Activated CD8-positive, alpha-beta memory T cell treated with anti-CD3 and anti-CD28 coated beads for 4 hours (primary cell): ENCODE measurements at places on chromosomes 3 and 15.
A peak's percentile ranks its signal among the peaks of the same experiment; 100 is the strongest.

DNA sequence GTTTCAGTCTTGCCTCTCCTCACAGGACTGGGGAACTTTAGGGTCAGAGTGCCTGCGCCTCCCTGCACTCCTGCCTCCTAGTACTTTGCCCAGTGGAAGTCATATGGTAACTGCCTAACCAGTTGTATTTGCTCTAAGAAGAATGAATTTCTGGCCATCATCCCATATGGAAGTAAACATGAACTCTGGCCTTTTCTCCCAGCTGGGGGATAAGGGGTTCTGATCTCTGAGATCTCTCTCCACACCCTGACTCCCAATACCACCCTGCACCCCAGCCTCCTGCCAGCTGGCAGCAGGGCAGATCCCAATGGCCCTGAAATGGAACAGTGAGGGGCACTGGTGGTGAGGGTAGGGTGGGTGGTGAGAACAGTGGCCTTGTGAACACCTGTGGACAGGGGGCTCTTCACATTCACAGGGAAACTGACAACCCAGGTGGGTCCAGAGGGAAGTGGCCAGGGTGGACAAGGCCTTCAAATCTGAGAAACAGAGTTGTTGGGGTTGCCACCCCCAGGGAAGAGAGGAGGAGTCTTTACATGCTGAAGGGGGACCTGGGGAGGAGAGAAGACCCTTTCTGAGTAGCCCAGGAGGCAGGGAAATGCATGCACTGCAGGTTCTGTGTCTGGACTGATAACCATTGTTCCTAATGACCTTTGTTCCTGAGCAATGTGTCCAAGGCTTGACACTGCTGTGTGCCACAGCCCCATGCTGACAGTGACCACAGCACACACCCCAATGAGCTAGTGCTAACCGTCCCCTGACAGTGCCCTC, 36.9 kb downstream of the RHCG start:
- DNase-seq, result no peak

DNA sequence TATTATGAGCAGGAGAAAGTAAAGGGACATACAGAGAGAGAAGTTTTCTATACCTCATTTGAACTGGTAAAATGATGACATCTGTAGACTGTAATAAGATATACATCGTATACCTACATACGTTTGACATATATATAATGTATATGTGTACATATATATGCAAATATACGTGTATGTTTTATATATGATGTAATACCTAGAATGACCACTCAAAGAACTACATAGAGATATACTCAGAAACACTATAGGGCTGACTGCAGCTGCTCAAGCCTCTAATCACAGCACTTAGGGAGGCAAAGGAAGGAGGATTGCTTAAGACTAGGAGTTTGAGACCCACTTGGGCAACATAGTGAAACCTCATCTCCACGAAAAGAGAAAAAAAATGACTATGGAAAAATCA, 48.5 kb upstream of the MCTP2 start:
- no peak for DNase-seq

GRCh38 chr3:111519178-111519855, 22.7 kb upstream of the CD96 start:
- DNase-seq, result no peak

- DNase-seq, result no peak
Measured at GRCh38 chr15:61011576-61012336, 217.3 kb downstream of the RORA start.

DNA sequence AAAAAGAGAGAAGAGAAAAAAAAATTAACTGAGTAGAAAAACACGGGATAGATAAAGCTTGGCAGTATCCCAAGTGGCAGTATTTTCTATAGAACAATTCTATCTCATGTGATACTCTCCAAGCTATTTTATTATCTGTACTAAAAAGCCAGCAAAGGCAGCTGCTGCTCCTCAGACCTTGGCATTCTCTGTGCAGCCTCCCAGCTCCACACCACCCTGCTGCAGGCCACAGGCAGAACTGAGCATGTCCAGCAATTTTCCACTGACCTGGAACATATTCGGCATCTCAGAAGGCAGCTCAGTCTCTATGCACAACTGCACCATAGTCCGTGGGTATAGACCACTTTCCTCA, 1161.4 kb downstream of the IGSF11 start:
- DNase-seq, result no peak

GRCh38 chr3:44048196-44048924, 193.3 kb upstream of the TOPAZ1 start:
- DNase-seq, result no peak

GRCh38 chr3:13348661-13349396, 71.3 kb downstream of the NUP210 start:
- DNase-seq, result no peak

DNA sequence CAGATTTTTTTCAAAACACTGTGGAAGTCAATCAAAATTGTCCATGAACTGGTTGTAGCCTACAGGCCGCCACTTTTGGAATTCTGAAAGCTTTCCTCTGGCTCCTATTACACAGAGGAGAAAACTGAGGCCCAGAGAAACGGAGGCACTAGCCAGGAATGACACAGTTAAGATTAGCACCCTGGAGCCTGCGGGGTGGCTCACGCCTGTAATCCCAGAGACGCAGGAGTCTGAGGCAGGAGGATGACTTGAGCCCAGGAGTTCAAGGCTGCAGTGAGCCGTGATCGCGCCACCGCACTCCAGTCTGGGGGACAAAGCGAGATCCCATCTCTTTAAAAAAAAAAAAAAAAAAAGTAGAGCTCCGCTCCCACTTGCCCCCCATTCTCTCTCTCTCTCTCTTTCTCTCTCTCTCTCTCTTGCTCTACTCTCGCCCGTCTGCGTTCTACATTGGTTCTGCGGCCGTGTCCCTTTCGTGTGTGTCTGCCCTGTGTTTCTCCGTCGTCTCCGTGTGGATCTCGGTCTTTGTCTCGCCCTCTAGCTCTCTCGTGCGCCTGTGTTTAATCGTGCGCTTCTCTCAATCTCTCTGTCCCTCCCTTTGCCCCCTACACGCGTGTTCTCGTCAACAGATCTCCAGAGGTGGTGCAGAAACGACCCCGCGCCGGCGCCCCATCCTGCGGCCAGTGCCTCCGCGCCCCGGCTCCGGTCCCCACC, 512 bp upstream of the TRH start:
- DNase-seq, result no peak

- no peak for DNase-seq
Measured at GRCh38 chr15:80459380-80459779, 55.2 kb downstream of the ARNT2 start.

DNA sequence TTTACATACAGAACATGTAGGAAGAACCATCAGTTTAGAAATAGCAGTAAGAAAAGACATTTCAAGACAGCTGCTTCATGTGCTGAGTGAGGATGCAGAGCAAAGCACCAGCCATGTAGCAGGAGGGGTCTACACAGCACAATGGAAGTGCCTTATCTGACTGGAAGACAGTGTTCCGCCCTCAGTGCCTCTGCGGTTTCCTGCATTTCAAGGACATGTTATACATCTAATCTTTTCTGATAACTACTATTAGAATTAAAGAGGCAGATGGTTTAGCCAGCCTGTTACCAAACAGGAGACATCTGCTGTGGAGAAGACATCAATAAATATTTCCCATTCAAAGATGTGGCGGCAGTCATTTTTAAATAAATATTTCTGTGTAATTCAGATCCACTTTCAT, 10.6 kb downstream of the LSG1 start:
- no peak for DNase-seq

GRCh38 chr3:71629289-71629688, 45.8 kb upstream of the FOXP1 start:
- DNase-seq, result no peak

- DNase-seq, result no peak
Measured at GRCh38 chr15:52241489-52241888, 50.3 kb upstream of the GNB5 start.

GRCh38 chr15:91208371-91208770, 108.3 kb downstream of the SV2B start:
- DNase-seq, result no peak

DNA sequence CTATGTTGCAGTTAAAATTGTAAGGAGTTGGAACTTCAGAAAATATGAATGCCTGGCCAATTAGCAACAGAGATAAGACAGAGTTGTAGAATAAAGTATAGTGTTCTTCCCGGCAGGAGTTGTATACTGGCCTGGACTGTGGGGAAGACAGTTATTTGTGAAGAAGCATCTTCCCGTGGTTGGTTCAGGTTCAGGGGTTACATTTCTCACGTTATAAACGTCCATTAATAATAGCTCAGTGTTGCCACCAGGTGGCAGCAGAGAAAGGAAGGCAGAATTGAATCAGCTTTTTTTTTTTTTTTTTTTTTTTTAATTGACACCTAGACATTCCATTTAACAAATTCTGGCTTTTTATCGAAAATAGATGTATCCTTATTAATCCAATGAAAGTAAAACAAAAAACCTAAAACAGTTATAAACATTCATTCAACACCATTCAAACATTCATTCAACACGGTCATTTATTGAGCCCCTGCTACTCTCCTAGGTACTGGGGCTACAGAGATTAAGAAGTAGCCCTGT, 66.4 kb upstream of the NR2E3 start:
- DNase-seq, result peak; percentile 23

DNA sequence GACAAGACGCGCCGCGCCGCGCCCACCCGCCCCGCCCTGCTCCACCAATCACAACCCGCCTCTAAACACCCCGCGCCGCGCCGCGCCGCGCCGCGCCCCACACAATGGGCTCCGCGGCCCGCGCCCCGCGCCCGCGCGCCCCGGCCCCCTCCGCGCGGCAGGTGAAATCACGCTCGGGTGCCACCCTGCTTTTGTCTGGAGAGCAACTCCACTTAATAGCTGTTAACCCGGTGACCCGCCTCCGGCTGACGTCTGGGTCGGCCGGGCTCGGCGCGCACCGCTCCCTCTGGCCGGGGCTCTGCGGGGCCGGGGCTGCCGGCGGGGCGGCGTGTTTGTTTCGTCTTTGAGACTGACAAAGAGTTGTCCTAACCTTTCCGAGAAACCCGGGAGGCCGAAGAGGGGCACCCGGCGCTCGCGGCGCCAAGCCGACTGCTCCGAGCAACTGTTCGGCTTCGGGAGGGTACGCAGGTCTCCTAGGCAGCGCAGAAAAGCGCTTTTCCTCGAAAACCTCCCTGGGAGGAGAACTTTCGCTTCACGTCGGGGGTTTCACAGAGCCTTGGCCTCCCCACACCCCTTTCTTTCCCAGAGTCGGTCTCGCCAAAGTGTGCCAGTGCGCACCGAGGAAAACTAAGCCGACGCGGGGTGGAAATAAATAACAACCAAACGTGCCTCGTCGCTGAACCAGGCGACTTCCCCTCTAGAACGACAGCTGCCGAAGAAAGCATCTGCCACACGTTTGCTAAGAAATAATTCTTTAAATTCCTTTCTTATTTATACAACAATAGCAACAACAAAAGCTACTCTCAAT, 518.4 kb downstream of the FOXP1 start:
- DNase-seq, result no peak

DNA sequence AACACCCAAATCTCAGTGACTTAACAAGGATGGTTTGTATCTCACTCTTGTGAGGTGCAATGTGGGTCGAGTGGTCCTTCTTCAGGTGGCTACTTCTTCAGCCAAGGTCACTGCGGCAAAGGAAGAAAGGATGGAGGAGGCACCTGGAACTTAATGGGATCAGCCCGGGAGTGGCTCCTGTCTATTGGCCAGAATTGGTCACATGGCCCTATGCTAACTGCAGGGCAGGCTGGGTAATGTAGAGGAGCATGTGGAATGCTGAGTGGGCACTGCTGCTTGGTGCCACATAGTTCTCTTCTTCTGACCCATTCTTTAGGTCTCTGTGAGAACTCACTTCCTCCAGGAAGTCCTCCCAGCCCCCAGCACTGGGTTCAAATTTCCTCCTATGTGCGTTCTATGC, 20.3 kb upstream of the FAM3D start:
- no peak for DNase-seq

DNA sequence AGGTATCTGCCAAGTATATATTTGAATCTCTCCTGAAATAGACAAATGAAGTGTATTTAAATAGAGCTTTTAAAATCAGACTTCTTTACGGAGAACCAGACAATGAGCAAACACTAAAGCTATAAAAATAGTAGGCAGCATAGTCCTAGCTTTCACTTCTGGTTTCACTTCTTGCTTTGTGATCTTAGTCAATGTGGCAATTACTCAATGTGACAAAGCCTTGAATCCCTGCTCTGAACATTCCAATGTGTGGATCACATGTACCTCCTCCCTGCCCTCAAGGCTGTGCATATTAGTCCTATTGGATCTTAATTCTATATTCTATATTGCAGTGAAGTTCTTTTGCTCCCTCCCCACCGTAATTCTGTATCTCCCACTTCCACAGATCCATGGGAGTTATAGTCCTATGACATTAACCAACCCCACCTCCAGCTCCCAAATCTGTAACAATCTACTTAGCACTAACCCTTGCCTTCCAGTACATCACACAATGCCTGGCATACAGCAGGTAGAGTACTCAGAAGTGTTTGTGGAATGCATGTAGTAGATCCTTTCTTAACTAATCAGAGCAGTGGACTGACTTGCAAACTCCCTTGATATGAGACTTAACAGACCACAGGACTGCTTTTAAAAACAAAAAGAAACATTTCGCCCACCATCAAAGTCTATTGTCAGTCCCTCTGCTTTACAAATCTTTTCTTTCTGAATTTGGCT, 24.3 kb upstream of the CP start:
- DNase-seq, result no peak

GRCh38 chr3:39221141-39221530, 28.7 kb upstream of the XIRP1 start:
- DNase-seq, result no peak

DNA sequence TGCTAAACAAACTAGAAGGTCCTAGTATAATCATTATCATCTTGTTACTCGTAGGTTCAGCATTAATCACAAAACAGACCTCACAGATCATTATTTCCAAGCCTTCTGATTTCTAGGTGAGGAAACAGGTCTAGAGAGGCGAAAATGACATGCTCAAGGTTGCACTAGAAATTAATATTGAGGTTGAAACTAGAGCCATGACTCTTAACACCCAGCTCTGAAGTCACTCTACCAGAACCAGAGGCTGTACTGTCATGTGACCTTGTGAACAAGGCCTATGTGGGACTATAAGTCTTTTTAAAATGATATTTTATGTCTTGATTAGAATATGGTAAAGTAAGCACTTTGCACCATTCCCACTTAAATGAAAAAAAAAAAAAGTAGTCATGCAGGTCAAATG, 23.8 kb upstream of the FGF12 start:
- DNase-seq, result no peak

DNA sequence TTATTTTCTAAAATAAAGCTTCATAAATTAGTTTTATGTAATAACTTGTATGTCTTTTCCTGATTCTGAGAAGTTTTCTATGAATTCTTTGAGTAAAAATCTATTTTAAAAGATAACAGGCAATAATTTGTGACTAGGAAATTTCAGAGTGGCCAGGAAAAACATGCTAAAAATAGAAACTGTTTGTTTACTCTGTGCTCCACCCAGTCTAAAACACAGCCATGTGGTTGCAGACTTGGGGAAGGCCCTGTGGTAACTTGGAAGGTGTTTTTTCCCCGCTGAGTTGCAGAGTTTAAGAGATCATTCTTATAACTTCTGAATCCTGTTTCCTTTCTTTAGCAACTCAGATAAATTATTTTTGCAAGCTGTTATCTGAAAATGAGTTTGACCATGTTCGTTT, 21.9 kb downstream of the PLCL2 start:
- no peak for DNase-seq
